ENCODE measurements at places on chromosomes 12 and 14.

GRCh38 chr12:84924981-84925380, 12.4 kb upstream of the SLC6A15 start:
- no peak for DNase-seq

GRCh38 chr12:21551841-21552465, 25.9 kb downstream of the SPX start:
- DNase-seq: no peak

DNA sequence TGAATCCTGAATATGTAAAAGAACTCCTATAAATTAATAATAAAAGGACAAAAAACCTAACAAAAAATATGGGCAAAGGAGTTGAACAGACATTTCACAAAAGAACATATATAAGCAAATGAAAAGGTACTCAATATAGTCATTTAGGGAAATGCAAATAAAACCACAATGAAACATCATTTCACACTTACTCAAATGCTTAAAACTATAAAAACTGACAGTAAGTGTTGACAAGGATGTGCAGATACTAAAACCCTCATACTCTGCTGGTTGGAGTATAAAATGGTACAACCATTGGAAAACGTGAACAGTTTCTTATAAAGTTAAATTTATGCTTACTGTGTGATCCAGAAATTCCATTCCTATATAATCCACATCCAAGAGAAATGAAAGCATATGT, 247.1 kb downstream of the GXYLT1 start:
- DNase-seq: no peak

- DNase-seq: no peak
Observed at GRCh38 chr12:4281173-4281654, 7.7 kb downstream of the CCND2 start.

DNA sequence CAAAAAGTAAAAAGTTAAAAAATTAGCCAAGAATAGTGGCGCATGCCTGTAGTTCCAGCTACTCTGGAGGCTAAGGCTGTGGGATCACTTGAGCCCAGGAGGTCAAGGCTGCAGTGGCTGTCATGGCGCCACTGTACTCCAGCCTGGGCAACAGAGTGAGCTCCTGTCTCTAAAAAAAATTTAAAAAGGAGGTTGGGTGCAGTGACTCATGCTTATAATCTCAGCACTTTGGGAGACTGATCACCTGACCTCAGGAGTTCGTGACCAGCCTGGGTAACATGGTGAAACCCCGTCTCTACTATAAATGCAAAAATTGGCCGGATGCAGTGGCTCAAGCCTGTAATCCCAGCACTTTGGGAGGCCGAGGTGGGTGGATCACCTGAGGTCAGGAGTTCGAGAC, 8.2 kb upstream of the YLPM1 start:
- no peak for DNase-seq

DNA sequence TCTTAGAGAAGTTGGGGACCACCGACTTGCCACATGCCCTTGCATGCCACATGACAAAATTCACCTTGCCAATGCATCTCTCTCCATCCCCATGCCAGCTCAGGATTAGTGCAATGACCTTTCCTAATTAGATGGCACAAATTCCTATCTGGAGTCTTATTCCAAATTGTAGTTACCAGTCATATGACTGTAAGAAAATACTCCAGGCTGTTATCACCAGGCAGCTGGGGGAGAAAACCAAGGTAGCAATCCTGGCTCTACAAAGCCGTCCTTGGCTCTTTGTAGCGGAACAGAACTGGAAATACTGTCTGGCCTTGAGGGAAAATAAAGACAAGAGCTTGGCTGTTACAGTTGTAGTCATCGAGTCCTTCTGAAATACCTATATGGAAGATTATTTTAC, 208.5 kb upstream of the DIO2 start:
- DNase-seq: no peak

GRCh38 chr14:102927878-102928411, 5.5 kb downstream of the AMN start:
- DNase-seq: no peak

- DNase-seq: no peak
Observed at GRCh38 chr14:32578181-32578580, 249.1 kb downstream of the AKAP6 start.

DNA sequence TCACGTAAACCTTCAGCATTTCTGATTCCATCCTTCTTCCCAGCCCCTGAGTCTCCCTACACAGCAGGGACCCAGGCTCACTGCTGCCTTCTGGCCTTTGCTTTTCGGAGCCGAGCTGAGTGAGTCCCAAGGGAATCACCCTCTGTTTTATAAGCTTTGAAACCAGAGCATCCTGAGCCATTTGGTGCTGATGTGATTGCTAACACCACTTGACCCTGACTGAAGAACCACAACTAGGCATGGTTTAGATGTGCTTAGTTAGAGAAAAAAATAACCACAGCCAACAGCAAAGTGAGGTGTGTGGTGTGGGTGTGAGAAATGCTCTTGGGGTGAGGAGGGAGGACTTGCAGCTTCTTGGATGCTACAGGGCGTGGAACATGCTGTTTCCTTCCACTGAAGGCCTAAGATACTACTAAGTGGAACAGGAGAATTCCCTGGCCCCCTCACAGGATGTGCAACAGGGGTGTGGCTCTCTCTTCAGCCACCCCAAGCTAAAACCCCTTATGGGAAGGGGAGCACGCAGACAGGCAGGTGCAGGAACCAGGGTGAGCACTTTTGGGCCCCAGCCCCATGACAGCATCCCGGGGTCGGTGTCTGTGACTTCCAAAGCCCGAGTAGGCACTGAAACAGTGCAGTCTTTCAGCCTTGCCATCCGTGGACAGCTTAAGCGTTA, at the start of gene TC2N:
Gene TC2N, minus strand, starts transcription at position 221 of the 673 bp plus-strand sequence. CDS start 53,767 bp downstream, outside the sequence.
- DNase-seq: no peak

GRCh38 chr12:46100551-46101484, 110.4 kb upstream of the SCAF11 start:
- no peak for DNase-seq

- no peak for DNase-seq
Observed at GRCh38 chr12:52942066-52942900, 6.6 kb upstream of the KRT18 start.

GRCh38 chr12:84891106-84891838, 21.3 kb downstream of the SLC6A15 start:
- no peak for DNase-seq

- DNase-seq: no peak
Observed at GRCh38 chr14:75492832-75493591, 29.3 kb upstream of the BATF start.

DNA sequence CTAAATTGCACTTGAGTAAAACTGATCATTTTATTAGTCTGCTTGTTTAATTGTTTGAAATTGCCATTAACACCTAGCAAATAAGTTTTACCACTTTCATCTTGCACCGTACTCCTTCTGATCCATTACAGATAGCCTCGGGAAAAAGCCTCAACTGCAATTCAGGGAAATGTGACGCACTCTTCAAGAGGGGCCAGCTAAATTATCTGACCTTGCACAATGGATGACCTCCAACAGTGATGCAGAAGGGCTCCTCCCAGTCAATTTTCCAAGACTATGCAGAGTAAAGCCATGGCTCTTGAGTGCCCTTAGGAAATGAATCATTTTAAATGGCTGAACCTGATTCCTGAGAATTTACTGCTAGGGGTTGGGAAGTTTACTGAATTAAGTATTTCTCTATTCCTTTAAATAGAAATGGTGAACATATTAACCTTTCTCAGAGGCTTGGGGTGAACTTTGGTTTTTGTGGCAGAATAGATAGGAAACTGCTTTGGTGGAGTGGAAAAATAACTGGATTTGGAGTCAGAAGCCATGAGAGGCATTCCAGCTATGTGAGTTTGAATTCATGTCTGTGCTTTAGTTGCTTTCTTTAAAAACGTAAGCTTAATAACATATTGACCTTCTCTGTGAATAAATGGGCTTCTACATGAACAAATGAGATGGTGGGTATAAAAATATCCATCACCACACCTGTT, 64.8 kb upstream of the OVCH1 start:
- no peak for DNase-seq

DNA sequence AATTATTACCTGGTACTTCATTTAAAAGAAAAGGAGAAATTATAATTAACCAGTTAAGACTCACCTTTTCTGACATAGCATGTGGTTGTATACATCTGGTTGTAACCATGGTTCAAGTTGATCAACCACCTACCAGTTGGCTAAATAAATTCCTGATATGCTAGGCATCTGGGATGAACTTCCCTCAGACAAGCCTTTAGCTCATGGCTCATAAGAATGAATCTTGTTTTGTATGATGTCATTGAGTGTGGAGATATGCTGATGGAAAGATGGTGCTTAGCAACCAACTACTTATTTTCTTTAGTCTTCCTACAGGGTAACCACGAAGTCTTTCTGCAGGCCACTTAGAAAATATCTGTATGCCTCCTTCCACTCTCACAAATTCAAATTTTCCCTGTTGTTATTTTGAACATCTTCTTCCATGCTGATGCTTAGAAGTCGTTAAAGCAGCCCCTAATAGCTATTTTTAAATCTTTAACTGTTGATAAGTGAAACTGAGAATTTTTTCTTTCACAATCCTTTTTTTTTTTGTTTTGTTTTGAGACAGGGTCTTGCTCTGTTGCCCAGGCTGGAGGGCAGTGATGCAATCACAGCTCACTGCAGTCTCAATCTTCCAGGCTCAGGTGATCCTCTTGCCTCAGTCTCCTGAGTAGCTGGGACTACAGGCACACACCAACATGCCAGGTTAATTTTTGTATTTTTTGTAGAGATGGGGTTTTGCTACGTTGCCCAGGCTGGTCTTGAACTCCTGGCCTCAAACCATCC, 51.9 kb upstream of the PTHLH start:
- DNase-seq: no peak

- DNase-seq: no peak
Observed at GRCh38 chr14:101665478-101666078, 95.9 kb upstream of the PPP2R5C start.

DNA sequence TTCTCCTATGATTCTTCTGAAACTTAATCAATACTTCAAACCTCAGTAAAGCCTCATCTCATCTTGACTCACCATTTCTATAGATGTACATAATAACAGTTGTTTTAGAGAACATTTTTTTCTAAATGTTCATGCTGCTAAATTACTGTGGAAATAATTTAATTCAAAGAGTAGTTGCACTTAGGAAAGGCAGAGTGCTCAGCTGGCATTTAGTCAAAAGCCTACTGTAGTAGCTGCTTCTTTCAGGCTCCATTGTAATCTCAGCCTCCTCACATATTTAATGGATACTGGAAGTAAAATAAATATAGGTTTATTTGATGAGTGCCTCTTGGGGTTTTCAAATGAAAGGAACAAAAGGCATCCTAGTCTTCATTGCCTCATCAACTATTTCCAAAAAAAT, 325.0 kb downstream of the CCER1 start:
- DNase-seq: no peak

DNA sequence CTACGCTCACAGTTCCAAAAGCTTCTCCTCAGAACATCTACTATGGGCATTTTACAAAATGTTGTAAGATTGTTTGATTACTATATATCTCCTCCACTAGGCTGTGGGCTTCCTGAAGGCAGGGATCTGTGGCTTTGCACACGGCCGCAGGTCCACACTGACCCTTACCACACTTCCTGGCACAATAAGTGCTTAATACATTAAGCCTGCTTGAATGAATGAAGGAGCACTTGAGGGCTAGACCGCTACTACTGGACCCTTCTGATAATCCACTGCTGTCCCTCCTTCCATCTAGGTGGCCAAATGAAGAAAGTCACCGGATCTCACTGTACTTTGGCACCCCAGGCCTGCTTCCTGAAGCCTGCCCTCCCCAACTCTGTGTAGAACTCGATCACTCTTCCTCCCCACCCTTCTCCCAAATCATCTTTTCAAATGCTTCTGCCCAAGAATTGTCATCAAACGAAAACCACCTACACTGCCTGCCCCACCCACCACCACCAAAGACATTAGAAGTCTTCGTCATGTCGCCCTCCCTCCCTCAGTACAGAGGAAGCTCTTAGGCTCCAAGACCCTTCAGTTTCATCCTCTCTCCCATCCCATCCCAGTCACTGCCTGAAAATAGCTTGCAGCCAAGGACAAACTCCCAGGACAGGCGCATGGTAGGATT, 596 bp upstream of the ZBTB39 start:
- DNase-seq: no peak

GRCh38 chr12:50006754-50007442, 18.4 kb downstream of the RACGAP1 start:
- no peak for DNase-seq

DNA sequence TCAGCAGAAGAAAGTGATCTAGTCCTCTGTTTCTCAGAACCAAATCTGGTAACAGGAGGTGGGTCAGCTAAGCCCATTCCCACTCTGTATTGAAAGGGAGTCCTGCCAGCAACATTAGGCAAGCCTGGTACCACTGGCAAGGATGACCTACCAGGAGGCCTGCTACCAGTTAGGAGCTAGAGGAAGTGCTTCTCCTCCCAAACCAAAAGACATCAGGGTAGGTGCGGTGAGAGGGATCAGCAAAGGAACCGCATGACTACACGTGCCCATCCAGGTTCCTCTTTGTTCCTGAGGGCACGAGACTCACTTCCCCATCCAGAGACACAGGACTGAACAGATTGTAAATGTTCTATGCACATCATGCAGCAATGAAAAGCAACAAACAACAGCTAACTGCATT, 2.8 kb downstream of the KLRC4 start:
- DNase-seq: no peak

- no peak for DNase-seq
Observed at GRCh38 chr12:11814374-11814773, 164.9 kb downstream of the ETV6 start.

DNA sequence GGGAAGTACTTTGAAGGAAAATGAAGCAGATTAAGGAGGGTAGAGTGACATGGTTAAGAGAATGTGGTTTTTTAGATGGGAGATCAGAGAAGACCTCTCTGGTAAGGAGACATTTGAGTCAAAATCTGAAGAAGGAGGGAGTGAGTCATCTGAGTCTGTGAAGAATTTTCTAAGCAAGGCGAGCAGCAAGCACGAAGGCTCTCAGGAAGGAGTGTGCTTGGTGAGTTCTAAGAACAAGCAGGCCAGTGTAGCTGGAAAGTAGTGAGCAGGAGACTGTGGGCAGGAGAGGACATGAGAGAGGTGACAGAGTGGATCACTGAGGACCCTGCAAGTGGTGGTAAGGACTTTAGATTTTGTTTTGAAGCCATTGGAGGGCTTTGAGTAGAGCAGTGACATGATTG, 76.3 kb upstream of the FUT8 start:
- DNase-seq: no peak

GRCh38 chr12:109994401-109995175, 1.6 kb downstream of the GIT2 start:
- no peak for DNase-seq

DNA sequence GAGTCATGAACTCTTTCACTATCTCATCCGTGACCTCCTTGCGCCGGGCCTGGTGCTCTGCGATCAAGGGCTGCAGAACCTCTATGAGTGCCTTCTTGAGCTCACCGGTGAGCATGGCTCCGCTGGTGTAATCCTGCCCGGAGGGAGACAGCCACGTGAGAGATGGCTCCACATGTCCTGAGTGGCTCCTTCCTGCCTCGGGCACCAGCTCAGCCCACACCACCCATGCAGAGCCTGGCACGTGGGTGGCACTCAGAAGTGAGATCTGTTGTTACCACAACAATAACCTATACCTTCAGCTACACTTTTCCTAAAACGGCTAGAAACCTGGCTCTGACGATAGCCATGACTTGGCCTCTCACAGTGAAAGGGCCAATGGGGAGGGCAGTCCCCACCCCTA, 11.8 kb downstream of the SLC25A47 start:
- DNase-seq: no peak

Data from esophagus squamous epithelium (tissue), 5 donors.